ENCODE measurements at places on chromosomes 4 and X.

DNA sequence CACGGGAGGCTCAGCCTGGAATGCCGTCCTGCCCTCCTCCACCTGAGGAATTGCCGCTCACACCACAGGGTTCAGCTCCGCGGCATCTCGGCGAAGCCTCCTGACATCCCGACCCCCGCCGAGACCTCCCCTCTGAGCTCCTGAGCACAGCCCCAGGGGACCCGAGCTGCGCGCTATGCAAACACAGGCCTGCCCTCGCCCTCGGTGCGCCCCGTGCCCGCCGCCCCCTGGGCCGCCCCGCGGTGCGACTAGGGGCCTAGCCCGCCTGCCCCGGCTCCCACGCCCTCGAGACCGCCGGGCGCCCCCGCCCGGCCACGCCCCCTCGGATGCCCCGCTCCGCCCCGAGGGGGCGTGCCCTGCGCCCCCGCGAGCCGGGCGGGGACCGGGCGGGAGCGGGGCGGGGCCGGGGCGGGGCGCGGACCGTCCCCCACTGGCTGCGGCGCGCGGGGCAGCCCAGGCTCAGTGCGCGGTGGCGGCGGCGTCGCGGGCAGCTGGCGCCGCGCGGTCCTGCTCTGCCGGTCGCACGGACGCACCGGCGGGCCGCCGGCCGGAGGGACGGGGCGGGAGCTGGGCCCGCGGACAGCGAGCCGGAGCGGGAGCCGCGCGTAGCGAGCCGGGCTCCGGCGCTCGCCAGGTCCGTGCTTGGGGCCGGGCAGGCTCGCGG, at the start of gene FGFR3:
Gene FGFR3 (plus strand): TSS at position 462 of the 664 bp plus-strand sequence. CDS start 642 bp downstream, outside the sequence.
- no peak for DNase-seq

DNA sequence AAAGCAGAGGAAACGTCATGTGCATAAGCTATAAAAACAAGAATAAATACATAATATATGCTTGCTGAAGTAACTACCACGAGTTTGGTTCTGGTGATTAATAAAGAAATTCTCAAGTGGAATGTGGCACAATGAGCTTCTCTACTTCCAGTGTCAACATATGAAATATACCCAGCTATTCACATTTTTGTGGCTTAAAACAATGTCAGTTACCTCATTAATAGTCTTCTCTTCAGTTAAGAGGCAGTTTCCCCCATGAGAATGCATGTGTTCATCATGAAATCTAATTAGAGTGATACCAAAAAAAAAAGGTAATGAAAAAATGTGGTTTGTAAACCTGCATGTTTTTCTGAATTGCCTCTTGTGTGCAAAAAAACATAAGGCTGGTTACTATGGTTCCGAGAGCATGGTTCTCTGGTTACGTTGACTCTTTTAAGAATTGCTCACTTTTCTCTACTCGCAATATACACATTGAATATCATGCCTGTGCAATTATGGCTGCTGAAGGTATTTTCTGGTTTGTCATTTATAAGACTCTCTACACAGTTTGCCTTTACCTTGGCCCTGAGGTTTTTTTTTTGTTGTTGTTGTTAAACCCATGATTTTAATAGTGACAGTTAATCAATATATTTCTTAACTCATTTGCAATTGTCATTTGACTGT, 108.2 kb downstream of the PCDH7 start:
- no peak for DNase-seq

DNA sequence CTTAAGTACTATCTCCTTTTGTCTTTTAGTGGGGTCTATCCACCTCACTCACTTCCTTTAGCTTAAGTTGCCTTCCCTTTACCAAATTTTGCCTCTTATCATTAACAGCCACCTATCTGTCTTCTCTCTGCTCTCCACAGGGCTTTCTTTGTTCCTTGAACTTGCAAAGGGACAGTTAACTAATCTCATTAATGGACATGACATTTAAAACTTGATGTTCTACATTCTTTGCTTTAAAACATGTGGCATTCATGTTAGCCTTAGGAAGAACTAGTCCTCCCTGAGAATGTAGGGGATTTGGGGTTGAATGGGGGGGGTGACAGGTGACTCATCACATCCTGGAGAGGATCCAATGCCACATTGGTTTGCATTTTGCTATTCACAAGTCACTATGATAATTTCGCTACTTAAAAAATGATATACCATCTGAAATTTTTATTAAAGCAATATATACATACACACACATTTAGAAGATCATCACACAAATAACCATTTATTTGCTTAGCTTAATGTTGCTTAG, 41.0 kb upstream of the DMD start:
- DNase-seq = no peak

DNA sequence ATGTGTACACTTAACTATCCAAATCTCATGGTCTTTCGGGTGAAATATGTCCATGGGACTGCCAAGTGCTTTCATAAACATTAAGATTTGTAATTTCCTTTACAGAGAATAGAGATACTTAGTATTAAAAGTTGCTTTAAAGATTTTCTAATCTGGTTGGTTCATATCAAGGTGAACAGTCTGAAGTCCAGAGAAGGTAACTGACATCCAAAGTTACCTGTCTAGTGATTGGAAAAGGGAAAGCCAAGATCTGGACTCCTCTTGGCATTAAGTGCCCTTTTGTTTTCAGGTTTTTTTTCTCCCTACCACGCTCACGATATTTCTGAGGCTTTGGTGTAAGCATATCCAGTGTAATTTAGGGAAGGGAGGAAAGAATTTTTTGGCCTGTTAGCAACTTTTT, 5.0 kb downstream of the SMAD1 start:
- no peak for DNase-seq

DNA sequence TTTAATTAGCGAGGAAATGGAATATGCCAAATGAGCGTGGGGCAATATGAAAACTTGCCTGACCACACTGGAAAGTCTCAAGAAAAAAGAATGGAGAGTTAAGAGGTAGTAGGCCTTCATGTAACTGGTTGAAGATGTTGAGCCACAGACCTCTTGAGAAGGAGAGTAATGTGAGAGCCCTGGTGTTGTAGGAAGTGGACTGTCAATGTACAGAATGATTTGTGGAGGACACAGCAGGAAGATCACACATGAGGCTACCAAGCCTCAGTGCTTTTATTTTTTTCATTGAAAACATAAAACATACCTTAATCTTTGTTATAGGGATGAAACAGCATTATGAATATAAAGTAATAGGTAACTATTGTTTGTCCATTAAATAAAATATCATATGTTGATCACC, 331.6 kb downstream of the UNC5C start:
- DNase-seq = no peak

GRCh38 chr4:117429506-117429905, 344.1 kb upstream of the TRAM1L1 start:
- DNase-seq = no peak

- peak; percentile 84 for DNase-seq
Observed at GRCh38 chr4:53763813-53764597, 172.7 kb upstream of the LNX1 start.

Data from HS-27A (cell line).